CD4-positive, alpha-beta T cell (primary cell): ENCODE measurements at places on chromosomes 6 and 20. TPM values are rescaled to one million over a fixed set of nuclear protein-coding genes. Genes with fewer than 3 reads are reported as not detected.
A peak's percentile ranks its signal among the peaks of the same experiment; 100 is the strongest.

DNA sequence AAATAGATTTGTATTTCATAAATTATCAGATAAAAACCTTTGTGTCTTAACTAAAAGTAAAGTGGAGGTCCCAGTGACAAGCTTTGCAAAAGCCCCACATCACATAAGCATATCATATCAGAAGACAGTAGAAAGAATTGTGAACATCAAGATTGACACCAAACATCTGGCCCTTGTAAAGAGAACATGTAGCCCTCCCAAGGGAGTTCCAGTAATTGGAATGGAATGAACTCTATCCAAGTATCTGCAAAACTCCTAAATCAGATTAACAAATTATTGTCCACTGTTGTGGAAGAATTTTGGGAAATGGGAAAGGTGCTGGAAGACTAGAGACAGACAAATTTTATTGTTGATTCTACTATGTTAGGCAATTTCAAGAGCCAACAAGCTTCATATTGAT, 268.8 kb downstream of the KCNQ5 start:
- no peak overlapping the region for H3K27ac ChIP-seq
- H3K4me1 ChIP-seq = no peaks in the 10 kb centered on the region
- DNase-seq = no peak
- no peaks in the 10 kb centered on the region for H3K27me3 ChIP-seq
- H3K4me3 ChIP-seq = no peak overlapping the region

GRCh38 chr6:137475103-137475502, 19.1 kb downstream of the OLIG3 start:
- H3K4me1 ChIP-seq = no peaks in the 10 kb centered on the region
- no peak for DNase-seq
- H3K36me3 ChIP-seq = no peaks in the 10 kb centered on the region
- H3K4me3 ChIP-seq = no peak overlapping the region
- peaks cover 4% of the 10 kb centered on the region for H3K27me3 ChIP-seq

DNA sequence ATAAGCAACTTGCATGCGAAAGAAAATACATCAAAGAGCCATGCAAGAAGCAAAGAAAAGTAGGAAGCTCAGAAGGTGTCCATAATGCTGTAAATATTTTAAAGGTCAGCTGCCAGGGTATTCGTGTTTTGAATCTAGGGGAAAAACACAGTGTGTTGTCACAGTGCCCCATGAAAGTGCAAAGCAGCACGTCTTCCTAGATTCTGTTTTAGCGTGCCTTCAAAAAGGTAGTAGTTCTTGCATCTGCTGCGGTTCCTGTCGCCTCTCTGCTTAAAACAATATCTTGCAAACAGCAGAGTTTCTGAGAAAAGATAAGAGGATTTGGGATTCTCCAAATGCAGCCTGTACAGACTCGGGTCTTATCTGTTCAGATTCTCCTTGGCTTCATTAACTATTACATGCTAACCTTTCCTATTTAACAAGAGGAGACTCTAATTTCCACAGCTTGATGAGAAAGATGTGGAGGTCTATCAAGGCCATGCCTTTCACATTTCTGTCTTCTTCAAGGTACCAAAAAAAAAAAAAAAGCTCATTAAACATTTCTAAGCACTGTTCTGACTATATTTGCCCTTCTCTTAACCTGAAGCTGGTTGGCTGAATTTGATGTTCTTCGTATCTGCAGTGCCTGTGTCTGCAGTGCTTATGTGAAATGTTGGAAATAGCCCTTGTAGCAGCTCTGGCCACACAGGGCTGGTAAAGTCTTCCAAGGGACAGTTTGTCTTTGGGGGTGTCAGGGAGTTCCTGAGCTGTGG, 297.5 kb downstream of the ADGB start:
- no peaks in the 10 kb centered on the region for H3K4me1 ChIP-seq
- no peak for DNase-seq
- no peaks in the 10 kb centered on the region for H3K27me3 ChIP-seq
- no peak overlapping the region for H3K27ac ChIP-seq

GRCh38 chr20:47303736-47304135, 52.8 kb downstream of the ZMYND8 start:
- DNase-seq = no peak
- H3K4me1 ChIP-seq = peaks cover 5% of the 10 kb centered on the region
- H3K27me3 ChIP-seq = no peaks in the 10 kb centered on the region
- peaks cover 71% of the 10 kb centered on the region for H3K36me3 ChIP-seq

DNA sequence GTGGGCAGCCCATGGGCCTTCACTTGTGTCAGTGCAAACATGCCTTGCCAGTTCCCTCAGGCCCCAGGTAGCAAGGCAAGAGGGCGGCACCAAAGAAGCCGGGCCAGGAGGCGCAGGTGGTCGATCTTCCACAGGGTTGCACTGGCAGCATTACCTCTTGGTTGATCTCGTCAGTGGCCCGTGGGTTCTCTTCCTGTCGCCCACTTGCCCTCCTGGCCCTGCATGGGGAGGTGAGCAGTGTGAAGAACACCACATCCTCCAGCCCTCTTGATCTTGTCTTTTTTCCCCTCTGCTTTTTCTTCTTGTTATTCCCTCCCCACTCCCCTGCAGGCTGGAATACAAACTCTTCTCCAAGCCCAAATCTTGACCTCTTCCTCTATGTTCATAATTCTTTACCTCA, 3.0 kb upstream of the CST11 start:
- peaks cover 13% of the 10 kb centered on the region for H3K4me1 ChIP-seq
- no peak overlapping the region for H3K4me3 ChIP-seq
- H3K27me3 ChIP-seq = no peaks in the 10 kb centered on the region
- no peak overlapping the region for H3K27ac ChIP-seq
- DNase-seq = no peak
- H3K36me3 ChIP-seq = no peaks in the 10 kb centered on the region

DNA sequence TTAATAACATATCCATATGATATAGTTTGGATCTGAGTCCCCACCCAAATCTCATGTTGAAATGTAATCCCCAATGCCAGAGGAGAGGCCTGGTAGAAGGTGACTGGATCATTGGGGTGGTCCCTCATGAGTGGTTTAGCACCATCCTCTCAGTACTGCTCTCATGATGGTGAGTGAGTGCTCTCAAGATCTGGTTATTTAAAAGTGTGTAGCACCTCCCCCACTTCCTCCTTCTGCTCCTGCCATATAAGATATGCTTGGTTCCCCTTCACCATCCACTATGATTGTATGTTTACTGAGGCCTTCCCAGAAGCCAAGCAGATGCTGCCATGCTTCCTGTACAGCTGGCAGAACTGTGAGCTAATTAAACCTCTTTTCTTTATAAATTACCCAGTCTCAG, 22.9 kb downstream of the IRF4 start:
- DNase-seq = no peak
- peaks cover 2% of the 10 kb centered on the region for H3K36me3 ChIP-seq
- H3K4me3 ChIP-seq = no peak overlapping the region
- no peak overlapping the region for H3K27ac ChIP-seq

DNA sequence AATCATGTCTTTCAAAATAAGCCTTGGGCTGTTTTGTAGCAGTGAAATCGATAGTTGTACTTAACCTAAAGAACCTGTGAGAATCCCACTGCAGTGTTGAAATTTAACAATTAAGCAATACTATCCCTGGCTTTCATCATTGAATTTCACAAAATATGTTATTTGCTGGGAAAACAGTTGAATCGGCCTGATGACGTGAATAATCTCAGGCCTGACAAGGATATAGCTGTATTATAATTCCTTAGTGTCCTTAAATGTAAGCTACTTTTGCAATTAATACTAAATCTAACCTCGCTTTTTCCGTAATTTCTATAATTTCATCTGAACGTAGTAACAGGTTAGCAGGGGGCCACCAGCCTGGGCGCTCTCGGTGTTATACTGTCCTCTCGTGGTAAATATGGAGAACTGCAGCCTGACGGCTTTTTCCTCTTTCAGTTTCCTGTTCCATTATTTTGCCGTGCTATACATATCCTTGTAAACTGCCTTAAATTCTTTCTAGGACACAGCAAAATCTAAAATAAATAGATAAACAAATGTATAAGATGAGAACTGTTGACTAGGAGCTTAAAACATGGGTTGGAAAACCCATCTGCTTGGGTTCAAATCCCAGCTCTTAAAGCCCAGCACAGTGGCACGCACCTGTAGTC, 24.0 kb downstream of the MTFR2 start:
- H3K27me3 ChIP-seq = no peaks in the 10 kb centered on the region
- H3K4me1 ChIP-seq = peaks cover 7% of the 10 kb centered on the region
- no peaks in the 10 kb centered on the region for H3K36me3 ChIP-seq

- no peaks in the 10 kb centered on the region for H3K27me3 ChIP-seq
- no peak overlapping the region for H3K27ac ChIP-seq
- DNase-seq = no peak
- no peaks in the 10 kb centered on the region for H3K4me1 ChIP-seq
- no peak overlapping the region for H3K4me3 ChIP-seq
These were observed 46.6 kb downstream of the TPBG start for GRCh38 chr6:82410151-82410648.

DNA sequence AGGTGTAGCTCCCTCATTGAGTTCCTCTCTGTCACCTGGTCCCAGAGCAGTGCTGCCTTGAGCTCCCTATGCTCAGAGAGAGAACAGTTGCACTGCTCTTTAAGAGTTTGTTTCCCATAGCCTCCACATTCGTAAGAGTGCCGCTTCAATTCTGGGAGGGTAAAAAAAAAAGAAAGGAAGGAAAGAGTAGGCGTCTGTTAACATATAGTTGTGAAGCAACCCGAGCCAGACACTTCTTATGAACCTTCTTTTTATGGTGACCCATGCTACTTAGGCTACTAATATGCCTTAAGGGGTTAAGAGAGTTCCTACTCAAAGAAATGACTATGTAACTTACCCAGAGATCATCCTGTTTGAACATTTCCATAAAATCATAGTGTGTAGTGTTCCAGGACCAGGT, 4.3 kb upstream of the ARG1 start:
- no peak for DNase-seq
- H3K4me3 ChIP-seq = no peak overlapping the region
- H3K27ac ChIP-seq = no peak overlapping the region
- H3K4me1 ChIP-seq = no peaks in the 10 kb centered on the region
- no peaks in the 10 kb centered on the region for H3K27me3 ChIP-seq

DNA sequence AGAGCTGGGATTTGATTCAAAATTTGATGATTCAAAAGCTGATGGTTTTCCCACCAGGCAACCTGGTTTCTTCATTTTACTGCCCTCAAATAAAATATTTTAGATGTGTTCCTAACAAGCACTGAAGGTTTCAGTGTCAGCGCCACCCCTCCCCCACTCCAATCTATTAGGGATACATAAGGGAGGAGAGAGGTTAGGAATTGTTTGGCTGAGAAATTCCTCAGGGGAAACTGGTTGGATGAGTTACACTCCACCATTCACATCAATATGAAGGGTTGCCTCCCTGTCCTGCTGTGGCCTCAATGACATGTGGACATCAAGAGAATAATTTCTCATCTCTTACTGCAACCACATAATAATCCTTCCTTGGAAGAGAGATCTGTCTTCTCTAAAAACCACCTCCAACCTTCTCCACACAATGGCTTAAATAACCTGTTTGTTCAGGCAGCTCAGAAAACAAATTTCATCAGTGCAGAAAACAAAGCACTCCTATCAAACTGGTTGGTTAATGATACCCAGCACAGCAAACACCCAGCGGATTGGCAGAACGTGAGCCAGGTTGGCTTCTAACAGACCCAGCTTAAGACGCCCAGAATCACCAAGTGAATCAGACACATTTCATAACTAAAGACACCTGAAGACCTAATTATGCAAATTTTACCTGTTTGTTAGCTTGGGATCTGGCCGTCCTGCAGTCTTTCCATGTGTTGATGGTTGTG, 136.0 kb upstream of the SGK1 start:
- H3K4me3 ChIP-seq = no peak overlapping the region
- H3K36me3 ChIP-seq = no peaks in the 10 kb centered on the region
- H3K27ac ChIP-seq = no peak overlapping the region

DNA sequence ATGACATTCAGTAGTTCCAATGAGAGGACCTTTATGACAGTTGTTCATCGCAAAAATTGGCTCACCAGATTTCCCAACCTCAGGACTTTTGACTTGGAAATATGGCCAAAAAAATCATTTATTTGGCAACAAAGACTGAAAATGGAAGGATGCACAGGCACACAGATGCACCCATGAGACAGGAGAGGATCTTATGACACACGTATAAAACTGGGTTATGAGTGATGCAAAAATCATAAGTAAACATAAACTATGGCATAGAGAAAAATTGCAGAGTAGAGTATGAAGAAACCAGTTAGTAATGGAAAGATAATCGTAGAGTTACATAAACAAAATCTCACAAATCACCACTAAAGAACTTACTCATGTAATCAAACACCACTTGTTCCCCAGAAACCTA, 546.9 kb downstream of the ADGRB3 start:
- no peaks in the 10 kb centered on the region for H3K4me1 ChIP-seq
- H3K36me3 ChIP-seq = no peaks in the 10 kb centered on the region
- H3K27me3 ChIP-seq = no peaks in the 10 kb centered on the region
- no peak overlapping the region for H3K27ac ChIP-seq
- no peak for DNase-seq

- no peaks in the 10 kb centered on the region for H3K27me3 ChIP-seq
- H3K4me3 ChIP-seq = no peak overlapping the region
- no peaks in the 10 kb centered on the region for H3K4me1 ChIP-seq
- no peak for DNase-seq
- no peaks in the 10 kb centered on the region for H3K36me3 ChIP-seq
These were observed 533.5 kb upstream of the MMS22L start for GRCh38 chr6:97816526-97816925.

DNA sequence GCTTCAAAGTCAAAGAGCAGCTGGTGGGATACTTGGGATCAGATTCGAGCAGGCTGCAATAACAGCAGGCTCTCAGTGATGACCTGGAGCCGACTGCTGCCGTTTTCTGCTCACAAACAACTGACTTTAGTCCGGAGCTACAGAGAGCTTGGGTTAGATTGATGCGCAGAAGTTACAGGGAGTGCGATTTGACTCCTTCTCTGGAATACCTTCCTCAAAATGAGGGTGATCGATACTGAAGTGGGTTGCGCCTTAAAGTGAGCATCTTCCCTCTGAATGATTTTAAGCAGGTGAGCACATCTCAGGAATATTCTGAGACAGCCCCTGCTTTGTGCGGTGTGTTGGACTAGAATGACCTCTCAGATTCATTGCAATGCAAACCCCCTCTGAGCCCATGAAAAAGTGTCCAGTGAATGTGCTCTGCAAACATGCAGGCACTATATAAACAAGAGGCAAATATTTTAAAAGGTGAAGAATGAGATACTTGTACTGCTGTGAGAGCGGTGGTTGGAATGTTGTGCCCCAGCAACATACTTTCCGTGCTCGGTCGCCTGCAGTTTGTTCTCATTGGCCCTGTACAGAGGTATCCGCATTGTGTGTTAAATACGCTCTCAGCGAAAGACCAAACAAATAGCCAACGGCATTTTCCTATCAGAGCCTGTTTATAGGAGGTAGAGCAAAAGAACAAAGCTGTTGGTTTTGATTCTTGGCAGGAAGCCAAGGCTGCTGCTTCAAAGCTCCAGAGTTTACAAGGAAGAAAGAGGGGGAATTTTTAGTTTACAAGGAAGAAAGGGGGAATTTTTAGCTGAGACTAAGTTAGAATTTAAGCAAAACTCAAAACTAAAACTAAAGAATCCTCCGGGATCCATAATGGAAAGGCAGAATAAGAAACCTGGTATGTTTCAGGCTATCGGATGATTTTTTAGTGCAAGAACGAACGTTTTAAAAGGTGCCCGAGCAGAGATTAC, 67.7 kb downstream of the PHACTR2 start:
- DNase-seq = no peak
- H3K4me1 ChIP-seq = no peaks in the 10 kb centered on the region
- no peak overlapping the region for H3K27ac ChIP-seq

- peaks cover 38% of the 10 kb centered on the region for H3K27me3 ChIP-seq
- H3K4me3 ChIP-seq = peak overlapping the region; percentile 62
- H3K4me1 ChIP-seq = peaks cover 20% of the 10 kb centered on the region
- peak; percentile 18 for DNase-seq
- no peaks in the 10 kb centered on the region for H3K36me3 ChIP-seq
These were observed 104.9 kb upstream of the PRDM1 start for GRCh38 chr6:105981002-105981887.

The CST4 gene
- total RNA-seq = not detected

The SLC32A1 gene
- not detected for total RNA-seq

The MLIP gene
- total RNA-seq = not detected

The HSPA1L gene
- 1.7 TPM for total RNA-seq

The RBPJL gene
- not detected for total RNA-seq

The TOMM6 gene
- 83.2 TPM for total RNA-seq

The EFCAB8 gene
- total RNA-seq = 2.5 TPM

The DDO gene
- total RNA-seq = not detected
